NCI-H345 (cell line): ENCODE measurements at places on chromosomes 12 and 14.

- DNase-seq = no peak
Observed at GRCh38 chr14:70183991-70184390, 4.8 kb downstream of the SLC8A3 start.

DNA sequence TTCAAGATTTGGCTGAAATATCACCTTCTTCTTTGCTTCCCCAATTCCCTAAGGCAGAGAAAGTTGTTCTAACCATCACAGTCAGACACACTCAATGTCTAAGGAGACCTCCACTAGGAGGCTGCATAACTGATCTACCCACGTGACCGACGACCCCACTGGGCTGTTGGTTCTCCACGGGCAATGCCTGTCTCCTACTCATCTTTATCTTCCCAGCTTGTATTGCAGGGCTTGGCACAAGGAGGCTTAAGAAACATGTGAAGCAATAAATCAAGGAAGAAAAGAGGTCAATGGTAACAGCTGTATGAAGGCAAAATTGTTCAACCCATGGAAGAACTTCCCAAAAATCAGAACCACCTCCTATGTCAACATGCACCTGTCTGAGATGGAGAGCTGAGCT lies 27.1 kb downstream of the NT5DC3 start:
- DNase-seq = no peak

DNA sequence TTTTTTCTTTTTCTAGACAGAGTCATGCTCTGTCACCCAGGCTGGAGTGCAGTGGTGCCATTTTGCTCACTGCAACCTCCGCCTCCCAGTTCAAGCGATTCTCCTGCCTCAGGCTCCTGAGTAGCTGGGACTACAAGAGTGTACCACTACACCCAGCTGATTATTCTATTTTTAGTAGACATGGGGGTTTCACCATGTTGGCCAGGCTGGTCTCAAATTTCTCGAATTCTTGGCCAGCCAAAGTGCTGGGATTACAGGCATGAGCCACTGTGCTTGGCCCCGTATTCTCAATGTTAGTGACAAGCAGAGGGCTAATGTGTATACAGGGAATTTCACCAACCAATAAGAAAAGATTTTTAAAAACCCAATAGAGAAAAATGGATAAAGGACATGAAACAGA lies 8.4 kb downstream of the PLBD2 start:
- no peak for DNase-seq

GRCh38 chr12:108080363-108080762 lies 48.7 kb upstream of the WSCD2 start:
- peak; percentile 12 for DNase-seq
